ENCODE measurements at places on chromosomes 4 and X. TPM values are rescaled to one million over a fixed set of nuclear protein-coding genes. Genes with fewer than 3 reads are reported as not detected.

DNA sequence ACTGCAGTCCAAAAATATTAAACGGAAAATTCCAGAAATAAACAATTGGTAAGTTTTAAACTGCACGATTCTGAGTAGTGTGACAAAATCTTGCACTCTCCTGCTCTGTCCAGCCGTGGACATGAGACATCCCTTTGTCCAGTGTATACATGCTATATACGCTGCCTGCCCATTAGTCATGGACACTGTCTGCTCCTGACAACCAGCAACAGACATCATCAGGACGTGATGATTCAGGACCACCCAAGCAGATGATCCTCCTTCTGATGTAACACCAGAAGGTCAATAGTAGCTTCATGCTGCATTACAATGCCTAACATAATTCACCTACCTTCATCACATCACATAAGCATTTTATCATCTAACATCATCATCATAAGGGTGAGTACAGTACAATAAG, 36.3 kb downstream of the ATRX start:
- DNase-seq: no peak

GRCh38 chrX:116436358-116436816, at the start of gene SLC6A14:
Gene SLC6A14, plus strand, starts transcription at chrX:116436606. Its CDS starts 104 bp downstream, at chrX:116436710.
- DNase-seq: no peak

DNA sequence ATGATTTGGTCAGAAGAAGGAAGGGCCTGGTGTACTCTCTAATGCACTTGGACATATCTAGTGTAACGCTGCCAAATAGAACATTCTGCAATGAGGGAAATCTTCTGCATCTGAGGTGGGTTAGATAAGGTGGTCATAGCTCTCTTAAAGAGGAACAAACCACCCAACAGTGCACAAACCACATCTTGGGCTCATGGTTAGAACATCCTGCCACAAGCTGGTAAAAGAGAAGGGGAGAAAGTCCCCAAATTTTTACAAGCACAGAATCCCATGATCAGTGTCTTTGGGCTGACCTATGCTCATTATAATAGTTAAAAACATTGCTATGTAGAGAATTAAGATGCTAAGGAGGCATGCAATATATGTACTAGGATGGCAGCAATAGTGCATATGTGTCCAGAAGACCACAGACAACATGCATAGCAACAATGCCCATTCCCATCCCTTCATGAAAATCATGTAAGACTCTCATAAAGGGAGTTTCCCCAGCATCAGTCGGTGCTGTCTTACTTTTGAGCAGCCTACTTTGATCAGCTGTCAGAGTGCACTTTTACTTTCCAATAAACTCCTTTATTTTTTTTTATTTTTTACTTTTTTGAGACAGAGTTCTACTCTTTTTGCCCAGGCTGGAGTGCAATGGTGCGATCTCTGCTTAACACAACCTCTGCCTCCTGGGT, 99.7 kb upstream of the SLC7A11 start:
- no peak for DNase-seq

DNA sequence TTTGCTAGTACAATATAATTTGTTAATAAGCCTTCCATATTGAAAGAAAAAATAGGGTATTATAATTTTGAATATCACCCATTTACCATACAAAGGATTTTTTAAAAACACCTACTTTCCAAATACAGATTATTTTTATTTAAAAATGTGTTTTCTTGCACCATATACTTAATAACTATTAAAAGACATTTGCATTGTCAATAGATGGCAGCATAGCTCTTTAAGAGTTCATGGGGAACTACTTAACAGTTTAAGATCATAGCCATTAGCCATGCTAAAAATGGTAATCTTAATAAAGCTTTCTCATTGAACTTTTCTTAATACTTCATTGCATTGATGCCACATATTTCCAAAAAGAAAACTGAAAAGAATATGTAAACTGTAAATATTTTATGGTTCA, 1995.9 kb downstream of the C4orf33 start:
- DNase-seq: no peak

DNA sequence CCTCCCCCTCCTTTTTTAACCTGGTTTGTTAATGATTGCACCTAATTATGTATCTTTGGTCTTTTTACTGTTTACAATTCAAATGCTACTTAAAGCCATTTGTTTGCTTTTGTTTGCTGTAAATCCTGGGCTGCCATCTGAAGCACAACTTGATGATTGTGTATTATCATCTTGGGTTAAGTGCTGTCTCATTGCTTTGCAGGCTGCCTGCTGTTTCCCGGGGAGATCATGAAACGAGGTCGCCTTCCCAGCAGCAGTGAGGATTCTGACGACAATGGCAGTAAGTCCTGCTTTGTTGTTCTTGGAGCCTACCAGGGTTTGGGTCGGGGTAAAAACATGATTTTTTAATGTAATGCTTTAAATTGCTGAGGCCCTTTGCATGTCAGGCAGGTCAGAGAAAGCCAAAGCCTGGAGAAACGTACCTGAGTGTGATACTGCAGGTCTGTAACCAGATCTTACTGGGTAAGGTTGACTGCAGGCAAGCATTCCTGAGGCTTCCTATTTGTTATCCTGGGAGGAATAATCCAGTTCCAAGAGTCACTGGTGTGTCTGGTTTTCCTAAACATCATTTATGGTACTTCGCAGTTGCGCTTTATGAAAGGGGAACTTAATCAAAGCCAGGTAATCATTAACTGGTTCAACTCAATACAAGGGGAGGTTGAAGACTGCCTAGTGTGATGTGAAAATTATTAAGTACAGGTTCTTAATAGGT, 22.2 kb downstream of the JADE1 start:
- no peak for DNase-seq

DNA sequence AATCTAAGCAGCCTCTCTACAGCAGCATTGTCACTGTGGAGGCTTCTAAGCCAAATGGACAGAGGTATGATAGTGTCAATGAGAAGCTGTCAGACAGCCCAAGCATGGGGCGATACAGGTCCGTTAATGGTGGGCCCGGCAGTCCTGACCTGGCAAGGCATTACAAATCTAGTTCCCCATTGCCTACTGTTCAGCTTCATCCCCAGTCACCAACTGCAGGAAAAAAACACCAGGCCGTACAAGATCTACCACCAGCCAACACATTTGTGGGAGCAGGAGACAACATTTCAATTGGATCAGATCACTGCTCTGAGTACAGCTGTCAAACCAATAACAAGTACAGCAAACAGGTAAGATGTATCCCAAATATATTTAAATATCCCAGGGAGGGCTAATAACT, 4.1 kb downstream of the PCDH7 start:
- DNase-seq: no peak

GRCh38 chr4:87669373-87669772, 19.3 kb downstream of the DMP1 start:
- no peak for DNase-seq

DNA sequence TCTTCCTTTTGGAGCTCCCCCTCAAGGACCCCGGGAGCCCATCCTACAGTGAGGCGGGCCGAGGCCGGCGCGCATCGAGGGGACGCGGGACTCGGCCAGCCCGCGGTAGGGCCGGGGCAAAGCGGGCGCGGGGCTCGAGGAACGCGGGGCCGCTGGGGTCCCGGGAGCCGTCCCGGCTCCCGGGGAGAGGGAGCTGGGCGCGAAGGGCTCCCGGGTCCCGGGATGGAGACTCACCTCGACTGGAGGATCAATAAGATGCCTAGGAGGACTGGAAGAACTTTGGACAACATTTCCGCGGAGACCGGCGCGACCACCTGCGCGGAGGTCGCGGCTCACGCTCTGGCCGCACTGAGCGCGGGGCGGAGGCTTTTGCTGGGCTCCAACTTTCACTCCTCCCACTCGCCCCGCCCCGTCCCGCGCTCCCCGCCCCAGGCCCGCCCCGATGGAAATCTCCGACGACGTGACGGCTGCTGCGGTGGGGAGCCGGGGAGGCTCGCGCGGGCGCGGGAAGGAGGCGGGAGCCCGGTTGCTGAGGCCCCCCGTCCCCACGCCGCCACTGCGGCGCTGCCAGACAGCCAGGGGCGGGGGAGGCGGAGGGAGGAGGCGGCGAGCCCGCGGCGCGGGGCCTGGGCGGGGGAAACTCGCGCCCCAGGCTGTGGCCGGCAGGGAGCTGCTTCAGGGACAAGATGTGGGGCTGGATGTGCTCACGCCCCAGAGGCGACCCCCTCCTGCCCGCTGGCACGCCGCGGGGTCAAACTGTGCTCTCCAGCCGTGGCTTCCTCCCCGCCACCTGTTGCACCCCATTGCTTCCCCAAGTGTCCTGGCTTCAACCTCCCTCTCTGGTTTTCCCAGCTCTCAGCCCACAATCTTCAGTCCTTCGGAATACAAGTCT, at the start of gene GABRE:
Gene GABRE (minus strand): TSS at position 341 of the 892 bp plus-strand sequence. CDS start 51 bp downstream, at position 290.
- DNase-seq: no peak

DNA sequence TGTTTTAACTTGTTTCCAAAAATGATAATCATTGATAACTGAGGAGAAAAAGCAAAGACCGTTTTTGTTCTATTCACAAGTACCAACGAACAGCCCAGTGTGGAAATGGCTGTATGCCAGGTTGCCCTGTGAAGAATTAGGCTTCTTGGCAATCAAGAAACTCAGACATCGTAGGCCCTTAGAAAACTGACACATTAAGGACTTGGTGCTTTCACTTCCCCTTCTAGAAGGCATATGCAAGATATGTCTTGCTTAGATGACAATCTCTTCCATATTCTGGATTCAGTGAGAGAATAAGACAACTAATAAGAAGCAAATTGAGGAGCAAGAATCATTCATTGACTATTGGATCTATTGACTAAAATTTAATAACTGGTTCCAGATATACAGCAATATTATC, 56.6 kb downstream of the ANAPC10 start:
- no peak for DNase-seq

GRCh38 chrX:13263560-13264251, 56.1 kb downstream of the ATXN3L start:
- no peak for DNase-seq

GRCh38 chr4:4689694-4690440, 148.0 kb upstream of the STX18 start:
- DNase-seq: peak; percentile 31

GRCh38 chr4:10535912-10536311, 78.7 kb upstream of the ZNF518B start:
- DNase-seq: no peak

DNA sequence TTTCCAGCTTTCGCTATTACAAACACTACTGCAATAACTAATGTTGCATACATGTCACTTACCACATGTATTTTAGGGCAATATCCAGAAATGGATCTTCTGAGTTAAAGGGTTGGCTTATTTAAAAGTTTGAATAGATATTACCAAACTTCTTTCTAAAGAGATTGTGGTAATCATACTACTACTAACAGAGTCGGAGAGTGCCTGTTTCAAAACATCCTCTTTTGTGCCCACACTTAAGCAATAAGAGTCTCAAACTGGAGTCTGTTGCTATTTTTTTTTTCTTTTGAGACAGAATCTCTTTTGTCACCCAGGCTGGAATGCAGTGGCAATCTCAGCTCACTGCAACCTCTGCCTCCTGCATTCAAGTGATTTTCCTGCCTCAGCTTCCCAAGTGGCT, 35.8 kb downstream of the FGFBP1 start:
- DNase-seq: no peak

The MAGEA9B gene
- total RNA-seq: not detected

The PRR32 gene
- total RNA-seq: not detected

The VEGFC gene
- total RNA-seq: not detected

The PRDM5 gene
- total RNA-seq: not detected

The PLXNB3 gene
- 0.18 TPM for total RNA-seq

The SHISA3 gene
- total RNA-seq: 0.60 TPM

The OPRPN gene
- not detected for total RNA-seq

The LONRF3 gene
- 0.73 TPM for total RNA-seq

Measured in activated CD4-positive, alpha-beta memory T cell treated with anti-CD3 and anti-CD28 coated beads, Interleukin-2, amount 10 ng/mL, durations not matched to agents 7 days and 5 days (primary cell).